ENCODE measurements at places on chromosomes 6 and 20. TPM values are rescaled to one million over a fixed set of nuclear protein-coding genes. Genes with fewer than 3 reads are reported as not detected.

GRCh38 chr6:134437376-134437775 is 119.5 kb upstream of the SGK1 start:
- no peaks in the 10 kb centered on the region for H3K4me1 ChIP-seq
- no peak overlapping the region for H3K4me3 ChIP-seq
- H3K27ac ChIP-seq = no peak overlapping the region
- no peak for DNase-seq

- H3K4me1 ChIP-seq = peaks cover 11% of the 10 kb centered on the region
- no peak for DNase-seq
- no peaks in the 10 kb centered on the region for H3K36me3 ChIP-seq
These were observed 33.1 kb upstream of the CLIC5 start for GRCh38 chr6:46048646-46049297.

- H3K4me3 ChIP-seq = no peak overlapping the region
- peaks cover 45% of the 10 kb centered on the region for H3K4me1 ChIP-seq
- no peaks in the 10 kb centered on the region for H3K36me3 ChIP-seq
- H3K27me3 ChIP-seq = no peaks in the 10 kb centered on the region
- peak overlapping the region; percentile 88 for H3K27ac ChIP-seq
These were observed 224.9 kb upstream of the SMLR1 start for GRCh38 chr6:130602151-130602770.

CD40 gene
- total RNA-seq = 21.3 TPM

All from HCT116 (cell line).